ENCODE measurements at places on chromosomes 6 and 20.

GRCh38 chr6:13250703-13251102 lies 77.6 kb downstream of the TBC1D7 start:
- no peak for DNase-seq

DNA sequence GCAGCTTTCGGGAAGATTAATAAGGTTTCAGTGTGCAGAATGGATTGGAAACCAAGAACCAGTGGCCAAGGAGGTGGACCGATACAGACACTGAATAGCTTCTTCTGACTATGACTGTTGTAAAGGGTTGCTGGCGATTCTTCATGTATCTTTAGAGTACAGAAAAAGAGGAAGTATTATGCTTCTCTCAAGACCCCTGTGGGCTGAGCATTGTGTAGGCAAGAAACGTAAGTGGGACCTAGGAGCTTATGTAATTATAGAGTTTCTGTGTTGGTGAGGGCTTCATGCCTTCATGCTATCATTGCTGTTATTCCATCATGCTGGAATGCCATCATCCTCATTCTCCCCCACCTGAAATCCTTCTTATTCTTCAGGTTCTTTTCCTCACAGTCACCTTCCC lies 105.4 kb upstream of the AKIRIN2 start:
- no peak for DNase-seq

GRCh38 chr20:41299899-41300298 lies 17.6 kb downstream of the ZHX3 start:
- no peak for DNase-seq

DNA sequence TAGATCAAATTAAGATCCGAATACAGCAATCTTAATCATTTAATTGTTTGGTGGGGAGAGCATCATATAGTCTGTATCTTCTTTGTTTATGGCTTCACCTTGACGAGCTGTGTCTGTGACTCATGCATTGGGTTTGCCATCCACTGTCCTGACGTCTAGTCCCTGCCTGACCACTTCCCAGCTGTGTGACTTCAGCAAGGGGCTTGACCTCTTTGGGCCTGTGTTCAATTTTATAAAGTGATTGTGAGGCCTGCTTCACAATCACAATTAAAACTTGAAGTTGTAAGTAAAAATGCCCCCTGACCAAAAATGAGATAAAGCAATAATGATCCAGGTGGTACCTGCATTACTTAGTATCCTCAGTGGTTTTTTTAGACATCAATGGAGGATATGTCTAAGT lies 209.2 kb downstream of the ZNF217 start:
- DNase-seq: no peak

DNA sequence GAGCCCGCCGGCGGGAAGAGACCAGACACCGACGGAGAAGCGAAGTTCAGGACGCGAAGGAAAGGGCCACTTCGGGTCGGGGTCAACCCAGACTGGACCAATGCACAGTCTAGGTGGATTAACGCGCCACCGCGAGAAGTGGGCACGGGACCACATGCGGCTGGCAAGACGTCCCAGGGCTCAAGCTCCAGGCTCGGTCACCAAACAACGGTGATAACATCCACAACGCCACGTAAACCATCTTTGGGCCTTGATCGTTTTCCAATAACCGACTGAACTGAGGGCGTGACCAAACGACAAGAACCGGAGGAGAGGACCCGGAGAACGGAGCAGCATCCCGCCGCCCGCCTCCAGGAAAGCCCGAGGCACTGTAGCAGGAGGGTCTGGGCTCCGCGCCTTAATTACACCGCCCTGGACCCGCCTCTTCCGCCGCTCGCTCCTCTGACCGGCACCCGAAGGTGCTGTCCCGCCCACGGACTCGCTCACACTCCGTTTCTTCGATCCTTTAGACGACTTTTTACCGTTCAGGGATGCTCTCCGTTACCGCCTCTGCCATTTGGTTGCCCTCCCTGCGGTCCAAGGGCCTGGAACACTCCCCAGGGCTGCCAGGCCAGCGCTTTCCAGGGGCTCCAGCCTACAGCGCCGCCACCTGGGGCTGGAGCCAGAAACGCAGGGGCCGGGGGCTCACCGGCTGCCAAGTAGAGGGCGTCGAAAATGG lies 44.1 kb downstream of the DPPA5 start:
- peak; percentile 78 for DNase-seq

GRCh38 chr6:150894191-150894744 lies 28.8 kb downstream of the MTHFD1L start:
- no peak for DNase-seq

GRCh38 chr6:146865756-146866379 lies 267.1 kb downstream of the ADGB start:
- no peak for DNase-seq

- DNase-seq: no peak
These were observed 474 bp downstream of the CEBPB start for GRCh38 chr20:50191065-50191543.

GRCh38 chr6:112172540-112172939 lies 81.8 kb downstream of the LAMA4 start:
- DNase-seq: no peak

DNA sequence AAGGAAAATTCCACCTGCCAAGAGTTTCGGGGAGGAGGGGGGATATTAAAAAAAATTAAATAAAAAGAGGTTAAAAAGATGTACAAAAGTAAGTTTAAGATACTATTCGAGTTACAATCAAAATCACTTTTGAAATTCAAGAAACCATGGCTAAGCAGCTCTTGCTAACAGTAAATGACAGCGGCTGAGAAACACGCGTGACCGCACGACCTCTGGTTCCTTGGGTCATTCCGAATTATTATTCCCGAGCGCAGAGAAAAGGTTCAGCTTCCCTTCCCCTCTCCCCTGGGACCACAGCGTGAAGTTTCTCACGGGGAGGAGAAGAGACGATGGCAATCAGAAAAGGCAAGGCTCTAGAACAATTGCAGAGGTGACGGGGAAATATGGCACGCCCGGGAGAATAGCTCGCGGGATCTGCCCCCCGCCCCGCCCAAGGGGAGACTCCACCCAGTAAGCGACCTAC lies 496 bp downstream of the TMEM242 start:
- DNase-seq: no peak

DNA sequence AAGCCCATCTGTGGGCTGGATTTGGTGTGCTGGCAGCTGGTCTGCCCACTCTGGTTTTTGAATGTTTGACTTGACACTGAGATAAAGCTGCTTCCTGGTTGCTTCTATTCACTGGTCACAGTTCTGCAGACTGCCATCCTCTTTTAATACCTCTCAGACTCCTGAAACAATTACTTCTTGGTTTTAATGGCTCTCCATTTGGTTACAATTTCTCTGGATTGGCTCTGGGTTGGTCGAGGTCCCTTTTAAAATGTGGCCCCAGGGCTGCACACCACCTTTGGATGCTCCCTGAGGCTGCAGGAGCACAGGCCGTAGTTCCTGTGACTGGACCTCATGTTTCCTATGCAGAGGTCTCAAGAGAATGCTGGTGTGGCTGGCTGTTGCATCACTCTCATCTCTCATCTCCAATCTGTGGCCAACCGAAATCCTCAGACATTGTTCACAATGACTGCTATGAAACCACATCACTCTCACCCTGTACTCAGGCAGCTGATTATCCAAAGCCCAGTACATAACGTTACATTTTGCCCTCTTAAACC lies 98.5 kb downstream of the INSM1 start:
- no peak for DNase-seq

GRCh38 chr6:13908955-13909381 lies 15.8 kb upstream of the RNF182 start:
- DNase-seq: peak; percentile 59

GRCh38 chr20:49664612-49665313 lies 48.9 kb downstream of the B4GALT5 start:
- DNase-seq: no peak

DNA sequence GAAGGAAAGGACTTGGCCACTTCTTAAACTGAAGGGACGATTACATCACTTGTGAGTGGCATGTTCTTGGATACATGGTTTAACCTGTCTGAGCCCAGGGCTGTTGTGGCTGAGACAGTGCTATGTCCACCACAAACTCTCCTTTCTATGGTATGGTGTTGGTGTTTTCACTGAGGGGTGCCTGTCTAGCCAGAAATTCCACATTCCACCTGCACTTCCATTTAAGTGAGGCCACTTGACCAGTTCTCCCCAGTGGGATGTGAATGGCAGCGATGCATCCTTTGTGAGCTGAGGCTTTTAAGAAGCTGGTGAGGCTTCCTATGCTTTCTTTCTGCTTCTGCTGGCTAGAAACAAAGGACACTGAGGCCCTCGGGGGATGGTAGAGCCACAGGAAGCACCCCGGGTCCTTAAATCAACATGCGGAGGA lies 151.4 kb upstream of the CHD6 start:
- DNase-seq: peak; percentile 55

- DNase-seq: no peak
These were observed 6.7 kb downstream of the GPR31 start for GRCh38 chr6:167150941-167151549.

DNA sequence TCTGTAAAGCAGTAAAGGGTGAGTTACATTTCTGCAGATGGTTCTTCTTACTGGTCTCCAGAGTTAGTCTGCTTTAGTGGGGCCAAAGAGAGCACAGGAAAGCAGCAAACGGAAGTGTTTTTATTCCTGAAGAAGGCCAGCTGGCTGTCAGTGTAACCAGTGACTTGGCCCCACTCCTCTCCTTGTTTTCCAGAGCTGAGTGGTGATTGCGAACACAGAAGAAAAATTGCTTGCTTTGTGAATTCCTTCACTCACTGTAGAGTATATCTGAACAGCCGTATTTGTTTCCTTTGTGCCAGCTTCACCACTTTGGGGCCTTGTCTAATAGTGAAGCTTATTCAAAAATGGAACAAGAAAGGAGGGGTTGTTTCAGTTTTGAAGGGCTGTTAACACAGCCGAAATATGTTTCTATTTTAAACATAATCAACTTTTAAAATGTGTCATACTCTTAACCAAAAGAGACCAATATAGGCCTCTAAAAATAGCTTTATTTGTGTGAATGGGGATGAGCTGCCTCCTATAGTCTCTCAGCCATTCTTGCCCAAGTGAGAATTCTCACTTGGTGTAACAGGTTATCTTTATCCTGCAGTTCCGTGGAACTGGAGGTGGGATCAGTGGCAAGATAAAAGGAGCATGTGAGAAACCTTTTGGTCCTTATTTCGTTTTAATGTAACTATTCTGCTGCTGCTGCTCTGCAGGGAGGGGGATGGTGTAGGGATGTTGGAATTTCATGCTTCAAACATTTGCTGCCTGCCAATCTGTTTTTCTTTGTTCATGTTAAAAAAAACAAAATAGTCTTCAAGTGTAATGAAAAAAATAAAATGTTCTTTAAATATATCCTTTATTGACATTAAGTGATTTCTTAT lies 37.8 kb downstream of the ZC2HC1B start:
- peak; percentile 97 for DNase-seq

DNA sequence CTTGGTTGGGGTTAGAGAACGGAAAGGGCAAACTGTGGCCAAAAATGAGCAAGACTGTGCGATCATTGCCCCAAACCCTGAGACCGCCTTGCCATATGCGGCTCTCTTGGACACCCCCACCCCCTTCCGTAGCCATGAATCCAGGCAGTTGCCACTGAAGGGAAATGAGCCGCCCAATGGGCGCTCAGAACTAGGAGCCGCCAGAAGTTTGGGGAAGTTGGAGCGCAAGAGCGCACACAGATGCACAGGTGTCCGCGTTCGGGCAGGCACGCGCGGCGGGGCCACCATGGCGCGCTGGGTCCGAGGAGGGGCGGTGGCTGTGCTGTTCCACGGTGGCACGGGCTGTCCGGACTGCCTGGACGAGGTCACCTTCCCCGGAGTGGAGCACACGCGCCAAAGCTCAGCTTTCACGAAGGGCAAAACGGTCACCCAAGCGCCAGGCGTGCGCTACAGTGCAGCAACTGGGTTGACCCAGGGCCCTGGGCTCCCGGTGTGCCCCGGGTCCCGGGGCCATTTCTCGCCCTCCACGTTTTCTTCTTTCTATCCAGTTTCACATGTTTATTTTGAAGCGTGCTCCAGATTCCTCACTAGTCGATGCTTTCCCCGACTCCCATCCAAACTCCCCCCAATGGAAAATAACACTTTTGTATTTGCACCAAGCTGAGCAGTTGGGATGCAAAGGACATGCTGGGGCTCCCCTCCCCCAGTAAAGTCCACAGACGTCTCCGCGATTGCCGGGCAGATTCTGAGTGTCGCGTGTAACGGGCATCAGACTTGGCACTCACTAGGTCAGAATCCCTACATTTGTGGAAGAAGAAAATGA lies 906 bp upstream of the PDE10A start:
- DNase-seq: peak; percentile 40
